ENCODE measurements at places on chromosomes 3 and 15.
A peak's percentile ranks its signal among the peaks of the same experiment; 100 is the strongest.

GRCh38 chr3:57673156-57673555, 19.7 kb downstream of the DENND6A start:
- no peak for DNase-seq

DNA sequence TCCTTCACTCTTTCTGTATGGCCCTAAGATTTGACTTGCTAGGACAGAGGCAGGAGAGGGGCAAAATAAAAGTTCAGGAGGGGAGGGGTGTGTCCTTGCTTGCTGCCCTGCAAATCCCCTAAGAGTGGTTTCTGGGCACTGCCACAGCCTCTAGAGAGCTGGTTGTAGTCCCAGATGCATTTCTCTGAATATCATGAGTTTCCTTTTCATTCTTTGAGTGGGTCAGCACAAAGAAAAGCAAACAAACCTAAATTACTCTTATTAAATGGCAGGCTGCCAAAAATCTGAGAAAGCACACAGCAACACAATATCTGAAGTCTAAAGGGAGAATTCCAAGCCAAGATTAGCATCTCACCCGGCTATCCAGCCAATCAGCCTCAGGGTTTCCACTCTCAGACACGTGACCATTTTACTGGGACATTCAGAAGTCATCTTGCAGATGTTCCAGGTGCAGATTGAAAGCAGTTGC, 919.3 kb downstream of the TUSC7 start:
- no peak for DNase-seq

GRCh38 chr15:69496001-69496400, 43.4 kb downstream of the RPLP1 start:
- no peak for DNase-seq

- DNase-seq, result peak; percentile 11
Measured at GRCh38 chr3:14203521-14204079, 25.0 kb downstream of the LSM3 start.

DNA sequence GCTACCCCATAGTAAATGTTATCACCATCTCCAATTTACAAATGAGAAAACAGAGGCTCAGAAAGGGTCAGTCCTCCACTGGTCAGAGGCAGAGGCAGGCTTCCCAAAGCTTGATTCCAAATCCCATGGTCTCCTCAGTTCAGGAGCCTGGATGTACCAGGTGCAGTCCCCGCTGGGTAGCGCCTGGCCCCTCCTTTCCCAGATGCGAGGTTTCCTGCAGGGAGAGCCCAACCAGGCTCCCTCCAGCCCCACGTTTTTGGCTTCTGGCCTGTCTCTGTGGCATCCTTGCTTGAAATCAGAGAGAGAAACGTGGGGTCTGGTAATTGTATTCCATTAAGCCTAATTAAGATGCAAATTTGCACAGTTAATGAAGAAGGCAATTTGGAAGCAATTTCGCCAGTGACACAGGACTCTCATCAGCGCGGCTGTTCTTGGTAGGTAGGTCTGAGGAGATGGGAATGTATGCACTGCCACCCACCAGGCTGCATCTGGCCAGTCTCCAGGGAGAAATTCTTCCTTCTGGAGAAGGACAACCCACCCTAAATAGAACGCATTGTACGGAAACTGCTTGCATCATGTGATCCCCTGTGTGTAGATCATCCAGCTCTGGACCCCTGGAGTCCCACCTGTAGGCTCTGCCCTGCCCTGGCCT, 50.5 kb downstream of the HRH1 start:
- DNase-seq, result peak; percentile 26

DNA sequence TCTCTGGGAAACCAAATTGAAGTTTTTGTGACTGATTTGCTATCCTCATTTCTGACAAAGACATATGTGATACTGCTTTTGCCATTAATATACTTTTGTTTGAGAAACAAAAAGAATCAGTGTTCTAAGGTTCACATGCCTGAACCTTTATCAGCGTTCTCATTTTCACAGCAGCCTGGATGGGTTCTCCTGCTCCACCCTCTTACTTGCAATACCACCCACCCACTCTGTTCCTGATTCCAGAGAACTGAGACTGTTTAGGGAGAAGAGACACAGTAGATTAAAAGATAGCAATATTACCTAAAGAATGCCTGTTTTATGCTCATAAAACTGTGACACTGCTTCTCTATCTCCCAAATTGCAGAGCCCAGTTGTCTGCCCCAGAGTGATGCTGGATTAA, 25.8 kb upstream of the ARL6 start:
- DNase-seq, result no peak

- no peak for DNase-seq
Measured at GRCh38 chr3:58429657-58430056, 4.0 kb downstream of the PDHB start.

DNA sequence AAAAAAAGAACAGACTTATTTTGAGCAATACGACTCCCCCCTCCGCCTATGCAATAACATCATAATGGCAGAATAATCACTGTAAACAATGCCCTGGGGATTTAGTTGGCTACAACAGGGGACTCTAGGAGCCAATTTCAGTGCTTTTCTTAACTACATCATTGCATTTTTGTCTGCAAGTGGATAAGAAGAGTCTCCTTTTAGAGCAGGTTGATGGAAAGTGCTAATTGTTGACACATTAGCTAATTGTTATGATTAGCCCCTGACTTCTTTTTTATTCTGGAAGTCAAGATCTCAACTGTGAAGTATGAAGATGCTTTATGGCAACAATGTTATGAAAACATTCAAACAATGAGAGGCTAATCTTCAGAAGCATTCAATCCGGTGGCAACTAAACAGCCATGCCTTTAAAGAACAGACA, 121.2 kb downstream of the MECOM start:
- no peak for DNase-seq

DNA sequence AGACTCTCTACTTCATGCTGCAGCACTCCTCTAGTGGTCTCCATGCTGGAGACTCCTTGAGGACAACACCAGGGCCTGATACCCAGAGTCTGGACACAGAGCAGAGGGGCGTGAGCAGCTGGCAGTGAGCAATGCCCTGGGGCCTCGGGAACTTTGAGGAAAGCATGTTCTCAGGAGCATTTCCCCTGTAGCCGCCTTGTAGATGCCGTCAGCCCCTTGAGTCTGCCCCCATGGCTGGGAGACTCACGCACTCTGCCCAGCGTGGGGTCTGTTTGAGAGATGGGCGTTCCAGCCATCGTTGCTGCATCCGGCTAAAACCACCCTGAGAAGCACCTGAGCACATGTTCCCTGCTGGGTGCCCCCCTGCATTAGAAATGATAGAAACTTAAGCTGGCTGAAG, 56.8 kb downstream of the PLXNA1 start:
- no peak for DNase-seq

GRCh38 chr15:90232941-90233386, 777 bp downstream of the CIB1 start:
- no peak for DNase-seq

Measured in amygdala (tissue), 56 donors.